ENCODE measurements at places on chromosomes 1 and 21. TPM values are rescaled to one million over a fixed set of nuclear protein-coding genes. Genes with fewer than 3 reads are reported as not detected.
A peak's percentile ranks its signal among the peaks of the same experiment; 100 is the strongest.

Gene TSPEAR
- polyA plus RNA-seq = 0.67 TPM

DNA sequence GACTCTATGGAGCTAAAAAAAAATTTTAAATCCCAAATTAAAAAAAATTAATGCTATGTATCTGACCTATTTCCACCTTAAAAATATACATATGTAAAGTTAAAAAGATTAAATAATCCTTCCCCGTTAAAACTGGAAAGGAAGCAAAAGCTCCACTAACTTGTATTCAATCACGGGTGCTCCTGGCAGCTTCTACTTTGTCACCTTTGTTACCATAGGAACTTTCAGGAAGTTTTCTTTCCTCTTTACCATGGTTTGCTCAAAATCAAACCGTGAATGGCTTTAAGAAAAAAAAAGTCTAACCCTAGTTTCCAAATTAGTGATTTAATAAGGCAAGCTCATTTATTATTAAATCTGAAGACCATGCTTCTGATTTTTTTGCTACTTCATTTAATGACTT, 3.5 kb downstream of the GPATCH2 start:
- DNase-seq = no peak

- no peak for DNase-seq
Observed at GRCh38 chr1:145720556-145720877, 1.2 kb downstream of the CD160 start.

DNA sequence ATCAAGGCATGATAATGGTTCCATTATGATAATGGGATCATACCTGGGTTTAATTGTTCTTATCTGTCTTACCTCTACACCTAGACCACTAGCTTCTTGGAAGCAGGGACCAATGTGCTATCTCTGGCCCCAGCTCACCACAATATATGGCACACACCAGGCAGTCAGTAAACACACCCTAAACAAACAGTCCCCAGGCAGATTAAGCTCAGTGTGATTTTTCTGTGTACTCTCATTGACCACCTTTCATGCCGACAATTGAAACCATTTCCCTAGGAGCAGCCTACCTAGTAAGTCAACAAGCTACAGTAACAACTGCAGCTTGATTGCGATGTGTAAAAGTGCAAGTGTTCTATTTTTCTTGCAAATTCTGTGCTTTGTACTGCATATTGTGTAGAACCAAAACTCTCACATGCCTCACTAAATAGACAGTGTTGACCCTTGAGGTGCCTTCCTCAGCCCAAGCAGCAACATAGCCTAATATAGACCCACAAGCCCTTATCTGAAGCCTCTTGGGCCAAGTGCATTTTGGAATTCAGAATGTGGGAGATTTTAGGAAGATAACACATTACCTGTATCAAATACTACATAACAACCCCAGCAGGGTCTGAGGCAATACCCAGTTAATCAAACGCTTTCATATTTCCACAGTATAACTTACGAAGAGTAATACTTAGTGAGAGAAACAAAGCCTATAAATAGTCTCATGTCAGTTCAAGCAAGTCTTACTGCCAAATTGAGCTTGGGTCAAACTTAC, 32.0 kb downstream of the INPP5B start:
- DNase-seq = no peak

GRCh38 chr1:99084562-99084961, 79.9 kb upstream of the PLPPR5 start:
- no peak for DNase-seq

Gene B3GALT6
- 18.4 TPM for polyA plus RNA-seq

- peak; percentile 43 for DNase-seq
Observed at GRCh38 chr21:45794027-45794426, 150.5 kb downstream of the PCBP3 start.

- DNase-seq = no peak
Observed at GRCh38 chr1:236292425-236292824, 10.7 kb upstream of the ERO1B start.

- DNase-seq = no peak
Observed at GRCh38 chr1:160414881-160415280, 14.5 kb downstream of the VANGL2 start.

GRCh38 chr21:32604464-32604863, 7.7 kb downstream of the CFAP298 start:
- no peak for DNase-seq

Gene RPS6KC1
- polyA plus RNA-seq = 26.2 TPM

GRCh38 chr1:222996310-222996975, 146.6 kb downstream of the TLR5 start:
- no peak for DNase-seq

Gene LORICRIN
- polyA plus RNA-seq = not detected

- DNase-seq = no peak
Observed at GRCh38 chr1:30446508-30446907, 276.9 kb downstream of the MATN1 start.

DNA sequence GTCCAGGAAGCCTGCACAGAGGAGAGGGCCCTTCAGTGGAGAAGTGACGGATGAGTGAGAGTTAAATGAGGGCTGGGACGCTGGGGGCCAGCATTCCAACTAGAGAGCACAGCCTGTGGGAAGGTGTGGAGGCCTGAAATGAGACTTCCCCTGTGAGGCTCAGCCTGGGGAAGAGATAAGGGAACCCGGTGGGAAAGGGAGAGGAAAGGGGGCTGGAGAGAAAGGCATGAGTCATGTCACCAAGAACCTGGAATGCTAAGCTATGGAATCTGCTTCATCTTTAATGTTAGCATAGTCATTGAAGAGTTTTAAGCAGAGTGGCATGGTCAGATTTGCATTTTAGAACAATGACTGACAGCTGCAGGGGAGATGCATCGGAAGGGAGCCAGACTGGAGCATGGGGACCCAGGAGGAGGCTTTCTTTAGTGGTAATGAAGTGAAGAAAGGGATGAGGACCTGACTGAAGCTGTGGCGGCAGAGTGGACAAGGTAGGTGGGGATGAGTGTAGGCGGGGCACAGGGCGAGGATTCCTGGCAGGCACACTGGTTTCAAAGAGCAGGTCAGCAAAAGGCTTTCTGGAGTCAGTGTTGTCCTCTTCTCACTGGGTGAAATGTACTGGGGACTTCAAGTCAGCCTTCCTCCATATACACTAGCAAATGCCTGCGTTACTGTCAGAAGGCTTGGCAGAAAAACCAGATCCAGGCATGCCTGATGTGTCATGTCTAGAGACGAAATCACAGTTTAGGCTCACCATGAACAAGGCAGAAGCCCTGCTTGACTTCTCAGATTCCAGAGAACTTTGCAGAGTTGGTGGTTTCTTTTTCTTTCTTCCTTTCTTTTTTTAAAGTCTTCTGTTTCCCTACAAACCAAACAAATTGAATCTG, 8.0 kb downstream of the RGL1 start:
- no peak for DNase-seq

- DNase-seq = no peak
Observed at GRCh38 chr1:226784081-226785049, 45.3 kb upstream of the ITPKB start.

- no peak for DNase-seq
Observed at GRCh38 chr1:230868736-230869385, 540 bp upstream of the C1orf198 start.

Gene DNAJC28
- polyA plus RNA-seq = 6.3 TPM

DNA sequence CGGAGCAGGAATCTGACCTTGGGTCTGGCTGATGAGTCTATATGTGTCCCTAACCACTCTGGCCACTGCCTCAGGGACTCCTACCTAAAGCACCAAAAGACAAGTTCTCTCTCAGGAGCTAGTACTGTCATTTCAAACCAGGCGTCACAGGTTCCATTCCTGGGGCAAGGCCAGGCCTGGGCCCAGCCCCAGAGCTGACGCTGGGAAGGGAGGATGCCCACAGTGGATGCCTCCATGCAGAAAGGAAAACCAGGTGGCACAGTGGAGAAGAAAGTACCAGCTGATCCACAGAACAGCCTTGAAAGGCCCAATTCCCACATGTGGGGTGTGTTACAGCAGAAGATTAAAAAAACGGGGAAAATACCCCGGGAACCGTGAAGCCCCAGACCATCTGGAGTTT, 77.4 kb downstream of the DMRTB1 start:
- no peak for DNase-seq

Gene MAD2L2
- polyA plus RNA-seq = 45.9 TPM

Gene CAMK2N1
- polyA plus RNA-seq = 69.0 TPM

Gene ACTA1
- 1.1 TPM for polyA plus RNA-seq

DNA sequence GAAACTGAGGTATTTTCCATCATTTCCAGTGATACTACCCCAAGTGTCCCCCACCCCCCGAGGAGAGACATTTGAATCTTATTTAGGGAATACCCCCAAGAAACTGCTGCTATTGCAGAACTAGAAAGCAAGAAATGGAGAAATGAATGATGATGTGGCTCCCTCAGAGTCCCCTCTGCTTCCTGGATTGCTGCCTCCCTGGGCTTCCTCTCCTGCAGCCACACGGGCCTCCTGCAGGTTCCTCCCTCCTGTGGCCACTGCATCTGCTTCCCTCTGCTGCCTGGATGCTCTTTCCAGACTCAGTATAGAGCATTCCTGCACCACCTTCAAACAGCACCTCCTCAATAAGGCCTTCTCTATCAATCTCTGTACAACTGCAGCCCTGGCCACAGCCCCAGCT, 69.3 kb downstream of the SLC25A24 start:
- DNase-seq = no peak

DNA sequence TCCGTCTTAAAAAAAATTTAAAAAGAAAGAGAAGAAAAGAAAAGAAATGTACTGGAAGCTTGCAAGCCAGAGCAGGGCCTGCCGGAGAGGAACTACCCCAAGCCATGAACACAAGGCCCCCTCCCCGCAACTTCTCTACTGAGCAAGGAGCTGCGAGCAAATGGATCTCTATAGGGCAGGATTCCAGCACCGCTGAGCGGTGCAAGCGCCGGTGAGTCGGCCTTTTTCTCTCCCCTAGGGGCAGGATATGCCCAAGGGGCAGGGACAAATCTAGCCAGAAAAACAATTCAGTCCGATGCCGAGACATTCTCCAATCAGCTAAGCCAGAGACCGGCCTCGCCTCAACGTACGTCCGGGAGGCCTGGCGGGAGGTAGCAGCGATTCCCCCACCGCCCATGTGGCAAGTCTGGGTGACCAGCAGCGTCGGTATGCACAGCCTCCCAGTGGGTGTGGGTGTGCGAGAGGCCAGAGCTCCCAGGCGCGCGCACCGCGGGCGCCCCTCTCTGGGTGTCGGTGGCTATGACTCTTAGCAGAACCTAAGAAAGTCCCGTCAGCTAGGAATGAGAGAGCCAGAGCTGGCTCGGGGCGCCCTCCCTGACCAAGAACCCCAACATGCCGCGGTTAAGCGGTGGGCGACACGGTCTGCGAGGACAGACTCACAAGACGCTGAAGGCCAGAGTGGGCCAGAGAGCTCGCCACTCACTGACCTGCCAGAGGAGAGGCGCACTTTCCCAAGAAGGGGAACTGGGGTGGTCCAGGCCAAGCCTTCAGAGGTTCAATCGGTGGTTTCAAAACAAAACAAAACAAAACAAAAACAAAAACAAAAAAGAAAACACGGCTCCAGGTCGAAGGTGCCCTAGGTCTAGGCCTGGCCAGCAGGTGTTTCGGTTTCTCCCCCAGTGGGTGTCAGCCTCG, 1.9 kb downstream of the CSMD2 start:
- peak; percentile 44 for DNase-seq

DNA sequence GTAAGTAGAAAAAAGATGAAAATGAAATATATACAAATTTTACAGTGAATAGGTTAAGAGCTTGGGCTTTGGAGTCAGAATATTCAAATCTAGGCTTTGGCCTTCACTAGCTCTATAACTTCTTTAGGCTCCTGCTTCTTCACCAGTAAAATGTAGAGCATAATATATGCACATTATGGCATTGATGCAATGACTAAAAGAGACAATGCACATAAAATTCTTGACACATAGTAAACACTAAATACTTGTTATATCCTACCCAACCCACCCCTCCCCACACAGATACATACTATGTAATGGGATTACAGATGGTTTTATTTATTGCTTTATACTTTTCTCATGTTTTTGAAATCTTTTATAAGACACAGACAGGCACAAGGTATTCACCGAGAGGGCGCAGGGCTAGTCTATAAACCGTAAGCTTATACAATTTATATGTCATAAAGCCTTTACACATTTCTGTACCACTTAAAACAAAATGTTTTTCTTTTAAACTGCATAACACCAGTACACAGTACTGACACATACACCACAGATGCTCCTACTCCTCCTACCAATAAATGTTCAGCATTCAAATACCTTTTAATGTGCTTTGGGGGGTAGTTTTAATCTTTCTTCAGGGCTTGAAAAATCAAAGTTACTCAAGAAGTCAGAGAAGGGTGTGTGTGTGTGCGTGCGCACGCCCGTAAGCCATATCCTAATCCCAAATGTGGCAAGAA, 109.8 kb downstream of the ACBD6 start:
- no peak for DNase-seq

GRCh38 chr1:228156515-228156881, 6.8 kb downstream of the GJC2 start:
- no peak for DNase-seq

Gene MFAP2
- polyA plus RNA-seq = 186 TPM

DNA sequence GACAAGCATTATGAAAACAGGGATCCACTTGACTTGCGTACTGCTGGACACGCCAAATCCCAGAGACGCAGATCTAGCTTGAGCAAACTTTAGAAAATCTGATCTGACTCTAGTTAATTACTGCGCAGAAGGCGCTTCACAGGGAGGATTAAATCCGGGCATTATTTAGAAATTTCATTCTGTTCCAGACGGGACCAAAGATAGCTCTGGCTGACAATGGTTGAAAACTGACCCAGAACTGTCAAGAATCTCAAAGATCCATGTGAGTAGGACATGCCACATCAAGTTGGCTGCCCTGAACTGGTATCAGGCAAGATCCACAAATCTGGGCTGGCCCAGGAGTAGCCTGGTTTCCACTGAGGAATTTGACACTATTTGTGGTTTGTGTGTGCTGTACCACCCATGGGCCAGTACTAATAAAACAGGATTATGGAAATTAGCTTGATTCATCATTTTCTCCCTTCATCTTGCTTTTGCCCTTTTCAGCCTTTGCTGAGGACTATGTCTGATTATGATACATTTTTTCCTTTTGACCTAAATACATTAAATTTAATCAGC, 171.0 kb downstream of the VAV3 start:
- no peak for DNase-seq

DNA sequence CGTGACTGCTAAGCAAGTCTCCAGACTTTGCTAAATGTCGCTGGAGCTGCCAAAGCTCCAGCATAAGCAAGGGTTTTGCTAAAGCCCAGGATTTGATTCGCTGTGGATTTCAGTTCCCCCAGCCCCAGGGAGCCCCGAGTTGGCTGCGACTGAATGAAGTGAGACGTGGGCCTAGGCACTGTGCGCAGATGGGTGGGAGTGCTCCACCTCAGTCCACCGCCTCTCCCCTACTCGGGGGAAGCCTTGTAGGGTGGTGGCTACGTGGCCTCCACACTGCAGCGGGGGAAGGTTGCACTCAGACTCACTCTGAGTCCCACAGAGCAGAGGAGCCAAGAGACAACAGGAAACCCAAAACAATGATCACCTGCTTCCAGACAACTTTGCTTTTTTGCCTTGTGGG, 397.8 kb upstream of the VAMP3 start:
- DNase-seq = no peak

DNA sequence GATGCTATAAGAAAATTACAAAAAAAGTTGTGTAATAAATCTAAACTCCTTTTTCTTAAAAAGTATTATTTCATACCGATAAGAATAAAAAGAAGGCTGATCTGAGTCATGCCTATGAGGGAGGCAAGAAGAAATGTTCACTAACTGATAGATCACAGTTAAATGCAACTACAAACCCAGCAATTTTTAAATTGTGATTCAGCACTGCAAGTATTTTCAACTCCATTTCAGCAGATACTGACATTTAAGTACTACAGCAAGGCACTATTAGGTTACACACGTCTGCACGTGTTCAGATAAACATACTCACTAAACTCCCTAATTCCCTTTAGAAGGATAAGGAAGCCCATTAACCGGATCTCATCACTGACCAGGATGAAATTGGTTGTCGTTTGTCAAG, 213.3 kb upstream of the ZRANB2 start:
- no peak for DNase-seq

Data from right renal cortex interstitium (tissue), 3 donors.